KBM-7 (cell line): ENCODE measurements at places on chromosomes 3 and 15.

DNA sequence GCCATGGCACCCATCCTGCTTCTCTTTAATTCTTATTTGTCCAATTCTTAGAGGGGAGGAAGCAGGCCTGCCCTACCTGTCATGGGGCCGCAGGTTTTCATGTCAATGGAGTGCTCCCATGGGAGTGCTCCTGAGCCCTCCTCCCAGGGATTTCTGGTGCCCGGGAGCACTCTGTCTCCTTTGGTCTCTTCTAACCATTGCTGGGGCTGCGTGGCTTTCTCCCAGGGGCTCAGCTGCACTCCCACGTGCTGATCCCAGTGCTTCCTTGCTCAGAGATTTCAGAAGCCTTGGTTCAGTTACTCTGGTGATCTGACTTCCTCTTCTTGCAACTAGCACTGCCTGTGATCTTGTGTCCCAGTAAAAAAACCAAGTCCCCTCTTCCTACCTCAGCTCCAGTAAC lies 68.0 kb upstream of the ARL8B start:
- DNase-seq = peak; percentile 71

GRCh38 chr3:8197384-8197783 lies 304.2 kb upstream of the LMCD1 start:
- DNase-seq = no peak

DNA sequence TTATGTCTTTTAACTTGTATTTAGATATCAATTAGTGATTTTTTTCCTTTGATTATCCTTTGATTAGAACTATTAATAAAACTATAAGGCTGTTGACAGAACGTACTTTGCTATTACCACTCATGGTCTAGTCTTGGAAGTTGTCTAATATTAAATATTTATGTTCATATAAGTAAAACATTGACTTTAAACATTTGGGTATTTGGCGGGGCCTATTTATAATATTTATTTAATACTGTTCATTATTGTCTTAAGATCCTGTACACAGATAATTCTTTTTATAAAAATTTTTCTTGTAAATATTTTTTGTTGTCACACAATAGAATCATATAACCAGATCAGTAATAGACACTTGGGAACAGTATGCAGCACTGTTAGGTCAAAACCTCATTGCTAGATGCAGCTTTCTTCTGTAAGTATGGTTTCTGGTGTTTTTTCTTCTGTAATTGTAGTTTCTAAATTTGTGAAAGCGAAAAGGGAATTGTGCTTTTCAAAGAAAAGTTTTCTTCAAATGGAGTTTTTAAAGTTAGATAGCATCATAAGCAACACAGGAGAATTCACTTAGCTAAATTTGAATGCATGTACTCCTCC lies 93.4 kb downstream of the FNDC3B start:
- DNase-seq = no peak

DNA sequence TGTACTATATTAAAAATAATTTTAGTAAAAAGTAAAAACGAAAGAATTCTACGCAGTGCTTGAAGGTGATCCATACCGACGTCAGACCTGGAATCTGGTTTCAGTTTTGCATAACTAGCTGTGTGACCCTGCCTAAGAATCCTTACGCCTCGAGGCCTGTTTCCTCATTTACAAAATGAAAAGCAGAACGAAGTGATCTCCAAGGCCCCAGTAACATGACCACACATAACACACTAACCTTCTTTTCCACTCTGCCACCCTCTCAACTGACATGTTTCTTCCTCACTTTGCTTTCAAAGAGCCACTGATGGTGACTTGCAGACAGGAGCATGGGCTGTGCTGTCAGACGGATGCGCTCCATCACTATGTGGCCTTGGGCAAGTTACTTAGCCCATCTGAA lies 4.8 kb downstream of the MESD start:
- peak; percentile 96 for DNase-seq

- no peak for DNase-seq
These were observed 14.1 kb upstream of the OSBPL11 start for GRCh38 chr3:125609384-125609783.

DNA sequence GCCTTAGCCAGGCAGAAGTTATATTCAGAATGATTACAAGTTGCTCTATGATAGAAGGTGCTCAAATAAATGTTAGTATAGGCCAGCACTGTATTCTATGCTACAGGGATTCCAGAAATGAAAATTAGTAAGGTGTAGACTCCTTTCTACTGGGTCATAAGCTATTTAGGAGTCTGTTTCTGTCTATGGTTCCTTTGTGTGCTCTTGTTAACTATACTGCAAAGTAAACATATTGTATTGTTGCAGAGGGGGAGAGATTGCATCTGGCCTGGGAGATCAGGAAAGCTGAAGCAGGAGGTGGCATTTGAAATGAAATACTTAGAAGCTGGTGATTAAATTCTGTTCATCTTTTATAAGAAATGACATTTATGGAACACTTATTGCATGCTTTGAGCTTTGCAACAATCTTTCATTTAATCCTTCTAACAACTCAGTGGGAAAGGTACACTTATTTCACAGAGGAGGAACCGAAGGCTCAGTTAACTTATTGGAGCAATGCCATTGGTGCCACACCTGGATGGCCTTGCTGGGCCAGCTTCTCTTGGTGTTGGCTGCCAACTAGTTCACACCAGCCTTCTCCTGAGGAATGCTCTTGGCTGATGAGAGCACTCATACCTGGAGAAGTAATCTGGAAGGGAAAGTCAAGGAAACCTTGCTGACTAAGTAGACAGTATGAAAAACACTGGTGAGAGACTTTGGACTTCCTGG lies 39.1 kb downstream of the ABHD5 start:
- no peak for DNase-seq

GRCh38 chr15:39924437-39924836 lies 4.4 kb upstream of the GPR176 start:
- DNase-seq = no peak

DNA sequence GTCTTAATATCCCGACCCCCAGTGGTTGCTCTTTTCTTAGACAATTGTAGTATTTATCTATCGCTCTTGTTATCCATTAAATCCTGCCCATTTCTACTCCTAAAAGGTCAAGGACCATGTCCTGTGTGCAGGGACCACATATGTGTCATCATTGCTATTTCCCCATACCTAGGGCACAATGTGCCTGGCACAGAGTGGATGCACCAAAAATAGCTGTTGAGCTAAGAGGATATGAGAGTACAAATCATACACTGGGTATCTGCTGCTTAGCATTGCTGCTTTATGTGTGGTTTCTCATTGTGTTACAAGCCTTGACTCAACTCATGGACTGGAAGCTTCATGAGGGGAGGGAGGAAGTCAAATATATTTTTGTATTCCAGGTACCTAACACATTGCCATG lies 3.4 kb upstream of the MITF start:
- DNase-seq = no peak

- DNase-seq = no peak
These were observed 8.0 kb downstream of the FAM174B start for GRCh38 chr15:92647467-92648163.

DNA sequence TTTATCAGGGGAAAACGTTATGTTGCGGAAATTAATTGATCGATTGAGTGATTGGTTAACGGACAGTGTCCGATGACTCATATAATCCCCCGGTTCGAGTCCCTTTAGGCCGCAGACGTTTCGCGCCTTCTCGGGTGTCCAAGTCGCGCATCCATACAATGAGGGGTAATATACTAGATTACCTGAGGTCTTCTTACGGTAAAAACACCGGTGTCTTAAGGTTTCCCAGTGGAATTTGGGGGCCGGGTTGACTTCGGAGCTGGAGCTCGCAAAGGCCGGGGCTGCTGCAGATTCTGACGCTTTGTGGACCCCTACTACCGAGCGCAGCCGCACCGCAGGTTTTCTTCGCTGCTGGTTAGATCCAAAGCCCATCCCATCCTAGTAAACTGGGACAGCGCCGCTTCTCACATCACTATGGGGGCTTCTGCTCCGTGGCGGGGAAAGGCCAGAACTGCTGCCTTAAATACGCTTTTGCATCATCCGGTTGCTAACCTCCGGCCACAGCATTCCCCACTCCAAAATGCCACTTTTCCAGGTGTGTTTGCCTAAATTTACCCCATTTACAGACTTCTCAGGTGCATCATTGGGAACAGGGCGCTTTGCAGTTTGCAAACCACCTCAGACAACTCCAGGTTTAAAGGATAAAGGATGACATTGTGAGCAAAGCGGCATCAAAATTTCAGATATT lies 858 bp upstream of the SACM1L start:
- DNase-seq = peak; percentile 75

GRCh38 chr3:30641416-30642251 lies 35.2 kb downstream of the TGFBR2 start:
- no peak for DNase-seq

DNA sequence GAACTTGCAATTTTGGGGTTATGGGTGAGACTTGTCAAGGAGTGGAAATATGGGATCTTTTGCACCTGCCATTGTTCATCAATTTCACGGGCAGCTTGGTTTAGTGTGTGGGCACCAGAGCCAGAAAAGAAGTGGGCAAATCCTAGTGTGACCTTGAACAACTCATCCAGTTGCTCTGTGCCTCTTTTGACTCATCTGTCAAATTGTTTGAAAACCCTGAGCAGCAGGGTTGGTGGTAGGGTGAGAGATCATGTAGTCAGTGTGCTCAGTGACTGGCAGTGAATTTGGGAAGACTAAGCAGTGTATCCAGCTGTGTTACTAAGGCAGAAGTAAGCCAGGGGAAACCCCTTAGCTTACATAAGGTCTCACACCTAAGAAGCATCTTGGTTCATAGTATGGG lies 293.0 kb upstream of the TRIM42 start:
- no peak for DNase-seq

DNA sequence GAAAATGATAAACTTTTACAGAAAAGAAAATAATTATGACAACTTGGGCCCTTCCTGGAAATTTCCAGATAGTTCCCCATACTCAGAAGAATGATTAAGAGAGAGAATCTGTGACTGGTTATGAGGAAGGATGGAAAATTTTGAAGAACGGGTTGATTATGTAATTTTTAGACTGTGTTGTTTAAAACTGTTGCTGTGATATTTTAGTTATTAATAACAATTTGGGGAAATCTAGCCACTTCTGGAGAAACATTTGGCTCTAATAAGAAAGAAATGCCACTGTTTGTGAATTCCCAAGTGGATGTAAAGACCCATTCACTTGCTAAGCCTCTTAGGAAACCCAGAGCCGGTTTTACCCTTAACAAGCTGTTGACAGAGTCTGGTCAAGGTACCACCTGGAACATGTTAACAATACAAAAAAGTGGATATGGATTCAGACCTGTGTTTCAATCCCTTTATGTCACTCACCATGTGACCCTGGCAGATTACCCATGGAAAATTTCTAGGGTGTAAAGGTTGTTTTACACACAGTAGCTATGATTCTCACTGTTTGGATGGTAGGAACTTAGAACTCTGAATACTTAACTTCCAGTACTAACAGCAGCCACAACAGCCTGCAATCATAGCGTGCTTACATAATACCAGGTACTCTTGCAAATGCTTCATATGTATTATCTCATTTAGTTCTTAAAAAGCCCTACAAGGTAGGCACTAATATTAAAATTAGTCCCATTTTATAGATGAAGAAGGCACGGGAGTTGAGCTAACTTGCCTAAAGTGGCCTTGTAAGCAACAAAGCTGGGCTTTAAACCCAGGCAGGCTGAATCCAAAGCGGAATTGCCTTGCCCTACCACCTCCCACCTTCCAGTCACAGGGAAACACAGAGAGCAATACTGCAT lies 32.0 kb downstream of the ZBTB38 start:
- DNase-seq = no peak

DNA sequence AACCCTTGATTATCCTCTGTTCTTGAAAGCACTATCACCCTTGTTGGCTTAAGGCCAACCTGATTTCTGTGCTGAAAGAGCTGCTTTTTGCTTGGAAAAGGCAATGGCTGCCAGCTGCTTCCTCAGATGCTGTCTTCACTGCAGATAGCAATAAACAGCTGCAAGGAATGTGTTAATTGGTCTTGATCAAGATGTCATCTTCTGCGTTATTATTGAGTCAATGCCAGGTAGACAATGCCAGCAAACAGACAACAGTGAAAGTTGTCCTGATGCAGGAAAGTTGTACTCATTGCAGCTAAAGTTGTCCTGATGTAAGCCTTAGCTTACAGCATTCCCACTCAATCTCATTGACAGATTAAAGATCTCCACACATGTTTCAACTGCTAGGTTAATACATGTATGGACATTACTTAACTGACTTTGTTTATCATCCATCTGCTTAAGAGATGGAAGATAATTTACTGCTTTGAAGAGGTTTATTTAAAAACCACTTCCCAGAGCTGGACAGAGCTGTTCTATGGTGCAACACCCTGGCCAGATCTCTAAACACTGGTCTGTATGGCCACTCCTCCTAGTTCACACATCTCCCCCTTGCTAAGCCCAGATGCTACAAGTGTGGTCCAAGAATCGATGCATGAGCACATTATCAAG lies 251.0 kb upstream of the MCTP2 start:
- no peak for DNase-seq

DNA sequence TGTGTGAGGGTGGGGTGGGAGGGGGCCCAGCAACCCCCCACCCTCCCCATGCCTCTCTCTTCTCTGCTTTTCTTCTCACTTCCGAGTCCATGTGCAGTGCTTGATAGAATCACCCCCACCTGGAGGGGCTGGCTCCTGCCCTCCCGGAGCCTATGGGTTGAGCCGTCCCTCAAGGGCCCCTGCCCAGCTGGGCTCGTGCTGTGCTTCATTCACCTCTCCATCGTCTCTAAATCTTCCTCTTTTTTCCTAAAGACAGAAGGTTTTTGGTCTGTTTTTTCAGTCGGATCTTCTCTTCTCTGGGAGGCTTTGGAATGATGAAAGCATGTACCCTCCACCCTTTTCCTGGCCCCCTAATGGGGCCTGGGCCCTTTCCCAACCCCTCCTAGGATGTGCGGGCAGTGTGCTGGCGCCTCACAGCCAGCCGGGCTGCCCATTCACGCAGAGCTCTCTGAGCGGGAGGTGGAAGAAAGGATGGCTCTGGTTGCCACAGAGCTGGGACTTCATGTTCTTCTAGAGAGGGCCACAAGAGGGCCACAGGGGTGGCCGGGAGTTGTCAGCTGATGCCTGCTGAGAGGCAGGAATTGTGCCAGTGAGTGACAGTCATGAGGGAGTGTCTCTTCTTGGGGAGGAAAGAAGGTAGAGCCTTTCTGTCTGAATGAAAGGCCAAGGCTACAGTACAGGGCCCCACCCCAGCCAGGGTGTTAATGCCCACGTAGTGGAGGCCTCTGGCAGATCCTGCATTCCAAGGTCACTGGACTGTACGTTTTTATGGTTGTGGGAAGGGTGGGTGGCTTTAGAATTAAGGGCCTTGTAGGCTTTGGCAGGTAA lies 8.1 kb downstream of the FAM131A start:
- peak; percentile 73 for DNase-seq

- DNase-seq = no peak
These were observed 21.9 kb downstream of the CDV3 start for GRCh38 chr3:133595341-133595740.

GRCh38 chr3:107739227-107739626 lies 216.5 kb downstream of the BBX start:
- DNase-seq = peak; percentile 15
